Skin of body (tissue), 3 donors: ENCODE measurements at places on chromosomes 1 and 21. TPM values are rescaled to one million over a fixed set of nuclear protein-coding genes. Genes with fewer than 3 reads are reported as not detected.

The NEK2 gene
- 8.9 TPM for total RNA-seq

The OLIG2 gene
- total RNA-seq = 0.10 TPM

The CD1E gene
- 2.7 TPM for total RNA-seq

The HUNK gene
- total RNA-seq = 5.5 TPM
